Activated T-cell treated with anti-CD3 and anti-CD28 coated beads, Interleukin-2, amount 50 U/mL, for 24 hours (primary cell): ENCODE measurements at places on chromosomes 6 and 20.

GRCh38 chr6:34230653-34231371 is 5.9 kb upstream of the HMGA1 start:
- no peak for DNase-seq

GRCh38 chr20:58713801-58714339 is 21.3 kb downstream of the NPEPL1 start:
- peak; percentile 23 for DNase-seq

- no peak for DNase-seq
Measured at GRCh38 chr6:120908767-120909166, 425.5 kb downstream of the TBC1D32 start.

DNA sequence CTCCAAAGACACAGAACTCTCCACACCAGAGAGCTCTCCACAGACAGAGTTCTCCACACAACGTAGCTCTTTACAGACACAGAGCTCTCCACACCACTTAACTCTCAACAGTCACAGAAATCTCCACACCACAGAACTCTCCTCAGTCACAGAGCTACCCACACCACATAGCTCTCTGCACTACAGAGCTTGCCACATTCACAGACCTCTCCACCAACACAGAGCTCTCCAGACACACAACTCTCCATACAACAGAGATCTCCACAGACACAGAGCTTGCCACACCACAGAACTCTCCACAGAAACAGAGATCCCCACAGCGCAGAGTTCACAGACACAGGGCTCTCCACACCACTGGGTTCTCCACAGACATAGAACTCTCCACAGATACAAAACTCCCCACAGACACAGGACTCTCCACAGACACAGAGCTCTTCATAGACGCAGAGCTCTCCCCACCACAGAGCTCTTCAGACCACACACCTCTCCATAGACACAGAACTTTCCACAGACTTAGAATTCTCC is 52.5 kb downstream of the ERMARD start:
- DNase-seq: no peak

GRCh38 chr20:38126932-38127621 is 38.0 kb downstream of the TGM2 start:
- no peak for DNase-seq

- no peak for DNase-seq
Measured at GRCh38 chr20:45305262-45305661, 1.4 kb upstream of the RBPJL start.

- no peak for DNase-seq
Measured at GRCh38 chr6:155317186-155317585, 2.9 kb upstream of the TFB1M start.

DNA sequence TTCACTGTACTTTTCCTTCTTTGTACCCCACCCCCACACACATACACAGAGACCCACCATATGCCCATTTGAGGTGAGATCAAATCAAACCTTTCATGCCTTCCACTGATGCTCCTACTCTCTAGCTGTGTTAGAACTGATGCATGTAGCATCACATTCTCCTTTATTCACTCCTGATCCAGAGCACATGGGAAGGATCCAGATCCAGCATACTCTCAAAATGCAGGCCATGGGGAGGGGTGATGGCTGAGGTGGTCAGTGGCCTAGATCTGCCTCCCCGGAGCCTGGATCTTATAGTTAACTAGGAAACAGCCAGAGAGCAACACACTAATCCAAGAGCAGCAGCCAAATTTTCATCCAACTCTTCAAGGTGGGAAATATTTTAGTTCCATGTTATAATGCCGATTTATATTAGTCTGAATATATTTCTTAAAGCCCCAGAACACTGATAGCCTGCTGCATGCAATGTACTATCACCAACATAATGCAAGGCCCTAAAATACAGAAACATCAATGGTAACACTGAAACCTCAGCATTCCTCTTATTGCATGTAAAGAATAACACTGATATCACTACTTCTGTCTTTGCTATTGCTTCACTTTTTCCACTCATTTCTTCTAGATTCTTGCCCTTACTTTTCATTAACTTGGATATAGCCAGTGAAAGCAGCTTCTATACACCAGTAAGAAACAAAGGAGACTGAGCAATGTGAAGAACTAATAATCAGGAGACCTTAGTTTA is 126.8 kb upstream of the BEND6 start:
- no peak for DNase-seq

DNA sequence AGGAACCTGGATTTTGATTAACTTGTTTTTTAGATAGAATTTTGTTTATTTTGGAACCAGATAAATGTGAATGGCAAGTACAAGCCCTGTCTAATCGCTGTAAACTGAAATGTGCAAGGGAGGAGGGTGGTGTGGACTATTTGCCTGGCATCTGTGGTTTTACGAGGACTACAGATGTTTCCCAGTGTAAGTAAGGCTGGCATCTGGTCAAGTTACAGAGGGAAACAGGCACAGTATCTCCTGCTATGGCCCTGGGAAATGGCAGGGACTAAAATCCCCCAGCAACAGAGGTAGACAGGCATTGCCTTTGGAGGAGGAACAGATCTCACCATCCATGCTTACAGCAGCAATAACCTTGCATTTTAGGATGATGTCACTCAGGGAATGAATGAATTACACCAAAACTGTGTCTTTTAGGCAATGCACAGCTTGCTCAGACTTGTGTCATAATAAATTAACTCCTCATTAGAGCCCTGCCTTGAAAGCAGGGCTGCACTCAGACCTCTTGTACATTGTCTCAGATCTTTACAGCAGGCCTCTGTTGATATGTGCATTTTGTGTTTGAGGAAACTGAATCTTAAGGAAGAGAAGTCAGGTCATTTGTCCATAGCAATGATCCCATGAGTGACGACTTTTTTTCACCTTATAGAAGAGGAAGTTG is 96.2 kb downstream of the TCP11 start:
- no peak for DNase-seq

GRCh38 chr6:26195924-26196845 is 109.0 kb downstream of the HFE start:
- peak; percentile 49 for DNase-seq

GRCh38 chr6:169650959-169651292 is 50.9 kb downstream of the WDR27 start:
- DNase-seq: no peak

- peak; percentile 46 for DNase-seq
Measured at GRCh38 chr6:136225496-136225895, 24.6 kb downstream of the MTFR2 start.

- DNase-seq: no peak
Measured at GRCh38 chr6:107180099-107180498, 64.8 kb upstream of the BEND3 start.

GRCh38 chr20:10521068-10521831 is 86.1 kb downstream of the SLX4IP start:
- DNase-seq: no peak

DNA sequence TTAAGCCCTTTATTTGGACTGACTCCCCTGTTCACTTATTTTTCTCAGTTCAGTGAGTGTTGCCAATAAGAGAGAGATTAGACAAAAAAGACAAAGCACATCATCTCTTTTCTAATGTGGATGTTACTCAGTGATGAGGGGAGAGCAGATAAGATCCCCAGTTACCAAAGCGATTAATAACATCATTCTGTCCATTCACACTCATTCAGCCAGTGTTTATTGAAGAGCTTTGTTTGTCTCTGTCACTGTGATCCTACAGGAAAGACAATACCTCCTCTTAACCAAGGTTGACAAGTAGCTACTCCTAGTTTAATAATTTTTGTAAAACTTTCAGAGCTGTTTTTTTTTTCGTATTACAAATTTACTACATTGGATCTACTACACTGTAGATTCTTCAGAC is 163.0 kb downstream of the EYA4 start:
- DNase-seq: no peak

DNA sequence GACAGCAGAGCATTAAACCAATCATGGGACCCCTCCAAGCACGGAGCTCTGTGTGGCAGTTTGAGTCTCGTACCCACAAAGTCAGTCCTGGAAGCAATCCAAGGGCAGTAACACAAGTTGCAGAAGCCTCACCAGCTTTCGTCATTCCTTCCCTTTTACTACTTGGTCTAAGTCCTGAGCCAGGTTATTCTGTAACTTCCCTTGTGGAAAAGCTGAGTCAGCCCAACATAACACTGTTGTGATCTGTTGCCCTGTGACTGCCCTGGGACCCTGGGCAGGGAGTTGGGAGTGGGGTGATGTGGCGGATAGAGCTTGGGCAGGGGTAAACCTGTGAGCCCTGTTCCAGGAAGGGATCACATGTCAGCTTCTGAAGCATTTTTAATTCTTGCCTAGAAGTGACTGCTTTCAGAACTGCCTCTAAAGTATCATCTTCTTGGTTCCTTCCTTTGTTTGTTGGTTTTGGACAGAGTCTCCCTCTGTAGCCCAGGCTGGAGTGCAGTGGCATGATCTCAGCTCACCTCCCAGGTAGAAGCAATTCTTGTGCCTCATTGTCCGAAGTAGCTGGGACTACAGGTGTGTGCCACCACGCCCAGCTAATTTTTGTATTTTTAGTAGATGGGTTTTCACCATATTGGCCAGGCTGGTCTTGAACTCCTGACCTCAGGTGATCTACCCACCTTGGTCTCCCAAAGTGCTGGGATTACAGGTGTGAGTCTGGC is 183.7 kb upstream of the JAG1 start:
- no peak for DNase-seq

GRCh38 chr6:143000811-143001210 is 55.8 kb upstream of the HIVEP2 start:
- DNase-seq: no peak

DNA sequence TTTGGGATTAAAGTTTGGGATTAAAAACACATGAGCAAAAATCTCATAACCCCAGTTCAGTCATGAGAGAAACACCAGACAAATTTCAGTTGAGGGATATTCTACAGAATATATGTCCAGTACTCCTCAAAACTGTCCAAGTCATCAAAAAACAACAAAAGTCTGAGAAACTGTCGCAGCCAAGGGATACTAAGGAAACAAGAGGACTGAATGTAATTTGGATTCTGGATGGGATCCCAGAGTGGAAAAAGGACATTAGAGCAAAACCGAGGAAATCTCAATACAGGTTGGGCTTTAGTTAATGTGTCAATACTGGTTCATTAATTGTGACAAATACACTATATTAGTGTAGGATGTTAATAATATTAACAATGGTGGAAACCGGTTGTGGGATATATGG is 219.3 kb downstream of the BCKDHB start:
- DNase-seq: no peak

GRCh38 chr20:44203161-44203560 is 7.4 kb downstream of the OSER1 start:
- DNase-seq: no peak

GRCh38 chr6:77019081-77019480 is 444.2 kb downstream of the HTR1B start:
- no peak for DNase-seq

GRCh38 chr20:431012-431904 is 23.2 kb downstream of the RBCK1 start:
- peak; percentile 47 for DNase-seq

- no peak for DNase-seq
Measured at GRCh38 chr6:169046021-169046420, 207.6 kb downstream of the THBS2 start.

DNA sequence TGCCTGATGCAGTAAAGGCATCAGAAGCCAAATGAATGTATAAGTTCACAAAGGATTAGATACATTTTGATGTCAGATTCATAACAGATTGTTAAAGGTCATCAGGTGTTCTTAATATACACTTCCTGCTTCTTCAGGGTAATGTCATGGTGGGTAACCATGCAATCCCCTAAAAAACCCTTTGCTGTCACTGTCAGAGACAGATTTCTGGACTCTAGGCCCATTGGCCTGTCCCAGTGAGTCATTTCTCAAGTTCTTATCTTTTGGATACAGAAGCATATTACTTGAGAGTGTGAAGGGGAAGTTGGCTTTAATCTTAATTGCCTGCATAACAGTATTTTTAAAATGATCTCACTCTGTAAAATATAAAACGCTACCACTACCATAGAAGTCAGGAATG is 895.6 kb upstream of the MAP3K7 start:
- no peak for DNase-seq

- no peak for DNase-seq
Measured at GRCh38 chr6:148857798-148858390, 111.1 kb downstream of the UST start.

GRCh38 chr6:135962731-135963130 is 111.2 kb downstream of the PDE7B start:
- DNase-seq: no peak

DNA sequence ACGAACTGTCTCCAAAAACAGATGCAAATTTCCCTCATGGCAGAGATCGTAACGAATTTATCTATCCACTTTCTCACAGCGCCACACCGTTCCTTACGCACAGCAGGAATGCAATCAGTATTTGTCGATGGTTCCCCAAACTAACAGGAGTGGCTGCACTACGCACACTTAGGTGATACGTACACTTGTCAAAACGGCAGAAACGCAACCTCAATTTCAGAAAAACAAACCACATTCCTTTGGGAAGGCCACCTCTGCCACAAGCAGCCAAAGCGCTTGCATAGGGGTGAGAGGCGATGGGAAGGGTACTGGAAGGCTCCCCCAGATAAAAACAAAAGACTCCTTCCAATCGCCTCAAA is 638 bp downstream of the MDN1 start:
- DNase-seq: no peak

- peak; percentile 81 for DNase-seq
Measured at GRCh38 chr20:13221673-13222318, 722 bp downstream of the ISM1 start.

- no peak for DNase-seq
Measured at GRCh38 chr20:37907677-37908401, 4.9 kb downstream of the VSTM2L start.

GRCh38 chr6:164996838-164997237 is 312.6 kb downstream of the C6orf118 start:
- DNase-seq: no peak

DNA sequence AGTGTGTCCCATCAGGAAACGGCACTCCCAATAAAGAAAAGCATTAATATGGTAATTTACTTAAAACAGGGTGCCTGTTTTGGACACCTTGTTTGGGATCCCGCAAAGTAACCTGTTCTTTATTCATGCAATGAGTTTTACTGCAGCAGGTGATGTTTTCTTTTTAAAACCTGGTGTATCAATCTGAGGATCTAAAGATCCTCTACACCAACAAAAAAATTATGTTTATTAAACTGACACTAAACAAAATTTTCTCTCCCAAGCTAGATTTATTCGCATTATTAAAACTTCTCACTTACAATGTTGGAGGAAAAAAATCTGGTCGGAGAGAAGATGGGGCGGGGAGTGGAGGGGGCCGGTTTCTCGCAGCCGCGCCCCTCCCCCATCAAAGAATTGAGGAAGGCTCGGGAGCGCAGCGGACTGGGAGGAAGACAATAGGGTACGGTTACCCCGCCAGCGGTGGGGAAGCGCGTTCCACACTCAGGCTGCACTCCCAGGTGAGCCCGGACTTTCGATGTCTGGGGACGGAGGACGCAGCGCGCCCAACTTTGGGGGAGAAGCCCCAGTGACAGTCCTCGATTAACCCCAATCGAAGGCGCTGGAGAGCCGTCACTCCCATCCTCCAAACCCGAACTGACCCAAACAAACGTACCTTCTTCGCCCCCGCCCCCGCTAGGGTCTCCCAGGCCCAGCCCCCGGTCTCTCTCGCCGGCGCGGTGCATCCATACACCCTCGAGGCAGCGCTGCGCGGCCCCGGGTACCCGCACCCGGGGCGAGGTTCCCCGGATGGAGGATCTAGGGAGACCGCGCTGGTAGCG is 1.3 kb downstream of the CD24 start:
- DNase-seq: peak; percentile 31
